Stimulated activated CD8-positive, alpha-beta memory T cell treated with anti-CD3 and anti-CD28 coated beads, Interleukin-2, amount 100 ng/mL, for 1 hour (primary cell): ENCODE measurements at places on chromosomes 7 and 10.

GRCh38 chr10:4639960-4640359, 186.0 kb upstream of the AKR1E2 start:
- DNase-seq, result no peak

DNA sequence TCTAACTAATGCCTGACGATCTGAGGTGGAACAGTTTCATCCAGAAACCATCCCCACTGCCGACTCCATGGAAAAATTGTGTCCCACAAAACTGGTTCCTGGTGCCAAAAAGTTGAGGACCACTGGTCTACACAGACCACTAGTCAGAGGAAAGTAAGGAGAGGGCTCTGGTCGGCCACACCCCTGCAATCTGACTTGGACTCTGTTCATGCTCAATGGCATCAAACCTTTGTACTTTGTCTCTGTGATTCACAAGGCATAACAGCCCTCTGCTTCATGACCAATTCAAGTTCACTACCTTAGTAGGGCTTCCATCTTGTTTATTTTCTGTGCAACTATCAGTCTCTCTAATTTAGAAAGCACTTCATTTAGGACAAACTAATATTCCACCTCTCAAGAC, 1.8 kb downstream of the TUBAL3 start:
- DNase-seq, result no peak

GRCh38 chr10:51073453-51074237, 642 bp upstream of the PRKG1 start:
- DNase-seq, result no peak

- no peak for DNase-seq
Measured at GRCh38 chr7:111727905-111728634, 165.8 kb upstream of the IMMP2L start.

DNA sequence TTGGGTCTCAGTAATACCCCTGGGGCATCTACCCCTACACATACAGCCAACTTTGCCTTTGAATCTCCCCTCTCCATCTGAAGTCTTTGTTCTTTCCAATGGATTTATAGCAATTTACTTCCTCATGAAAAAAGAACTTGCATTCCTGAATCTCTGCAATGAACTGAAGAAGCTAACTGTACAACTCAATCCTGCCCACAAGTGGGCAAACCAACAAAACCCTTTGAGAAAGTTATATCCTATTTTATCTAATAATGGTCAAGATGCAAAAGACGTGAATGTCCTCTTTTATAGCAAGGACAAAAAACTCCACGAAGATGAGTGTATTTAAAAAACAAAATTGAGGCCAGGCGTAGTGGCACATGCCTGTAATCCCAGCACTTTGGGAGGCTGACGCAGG, 991.3 kb downstream of the LRMDA start:
- DNase-seq, result no peak

DNA sequence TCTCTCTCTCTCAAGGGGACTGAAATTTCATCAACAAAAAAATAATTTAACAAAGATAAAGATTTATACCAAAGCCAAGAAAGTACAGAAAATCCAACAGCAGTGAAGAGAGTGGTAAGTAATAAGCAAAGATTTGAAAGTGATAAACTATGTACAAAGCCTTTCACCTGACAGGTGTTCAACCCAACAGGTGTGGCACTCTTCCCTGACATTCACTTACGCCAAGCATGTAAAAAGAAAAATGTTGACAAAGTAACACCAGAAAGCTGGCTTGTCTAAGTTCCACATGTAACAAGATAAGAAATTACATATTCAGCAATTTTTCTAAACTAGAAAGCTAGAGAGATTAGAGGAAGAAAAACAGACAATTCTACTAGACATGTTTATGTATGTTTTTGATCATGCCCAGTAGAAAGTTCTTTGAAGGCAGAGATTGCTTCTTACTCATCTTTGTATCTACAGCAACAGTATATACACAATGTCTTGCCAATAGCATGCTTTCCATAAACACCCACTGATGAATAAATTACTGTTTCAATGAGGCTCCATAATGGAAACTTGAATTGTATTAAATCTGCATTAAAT, 468.5 kb downstream of the PARD3 start:
- no peak for DNase-seq

DNA sequence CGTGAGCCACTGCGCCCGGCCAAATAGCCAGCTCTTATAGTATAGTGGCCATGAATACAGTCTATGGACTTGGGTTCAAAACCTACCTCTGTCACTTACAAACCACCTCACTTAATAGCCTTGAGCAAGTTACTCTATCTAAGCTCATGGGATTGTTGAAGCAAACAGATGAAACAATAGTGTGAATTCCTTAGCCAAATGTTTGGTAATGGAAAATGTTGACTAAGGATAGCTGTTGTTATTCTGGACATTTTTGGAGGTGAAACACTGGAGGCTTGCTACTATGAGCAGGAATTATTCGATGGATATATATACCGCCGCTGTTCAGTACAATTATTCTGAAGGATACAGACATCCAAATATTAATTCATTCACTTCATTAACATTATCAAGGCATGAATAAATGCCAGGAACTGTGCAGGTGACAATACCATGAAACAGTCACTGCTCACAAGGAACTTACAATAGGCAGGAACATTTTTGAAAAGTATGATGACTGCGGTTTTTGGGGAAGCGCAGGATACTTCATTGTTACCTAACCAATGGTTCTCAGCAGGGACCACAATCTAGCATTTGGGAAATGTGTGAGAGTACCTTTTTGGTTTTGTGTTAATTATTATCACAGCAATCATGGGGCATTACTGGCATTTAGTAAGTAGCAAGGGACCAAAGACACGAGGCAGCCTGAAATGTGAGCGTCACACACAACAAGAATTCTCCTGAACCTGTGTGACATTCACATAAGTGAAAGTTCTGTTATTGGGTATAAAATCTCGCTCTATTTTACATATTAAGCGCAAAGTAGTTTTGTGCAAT, 55.7 kb downstream of the CUBN start:
- no peak for DNase-seq

DNA sequence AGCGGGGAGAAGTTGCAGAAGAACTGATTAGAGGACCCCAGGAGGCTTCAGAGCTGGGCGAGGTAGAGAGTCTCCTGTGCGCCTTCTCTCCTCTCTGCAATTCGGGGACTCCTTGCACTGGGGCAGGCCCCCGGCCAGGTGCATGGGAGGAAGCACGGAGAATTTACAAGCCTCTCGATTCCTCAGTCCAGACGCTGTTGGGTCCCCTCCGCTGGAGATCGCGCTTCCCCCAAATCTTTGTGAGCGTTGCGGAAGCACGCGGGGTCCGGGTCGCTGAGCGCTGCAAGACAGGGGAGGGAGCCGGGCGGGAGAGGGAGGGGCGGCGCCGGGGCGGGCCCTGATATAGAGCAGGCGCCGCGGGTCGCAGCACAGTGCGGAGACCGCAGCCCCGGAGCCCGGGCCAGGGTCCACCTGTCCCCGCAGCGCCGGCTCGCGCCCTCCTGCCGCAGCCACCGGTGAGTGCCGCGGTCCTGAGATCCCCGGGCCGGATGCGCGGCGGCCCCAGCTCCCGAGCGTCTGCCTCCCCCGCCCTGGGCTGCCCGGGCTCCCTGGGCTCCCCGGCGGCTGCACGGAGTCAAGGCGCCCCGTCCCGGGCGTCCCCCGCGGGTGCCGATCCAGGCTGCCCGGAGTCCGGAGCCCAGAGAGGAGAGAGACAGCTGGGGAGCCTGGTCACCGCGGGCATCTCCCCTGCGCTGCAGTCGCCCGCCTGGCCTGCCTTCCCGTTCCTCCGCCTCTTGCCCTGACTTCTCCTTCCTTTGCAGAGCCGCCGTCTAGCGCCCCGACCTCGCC, at the start of gene PLAU:
Gene PLAU, plus strand, starts transcription at position 369 of the 789 bp plus-strand sequence. CDS start 424 bp downstream, outside the sequence.
- DNase-seq, result no peak

- DNase-seq, result no peak
Measured at GRCh38 chr10:132554991-132555647, 17.5 kb downstream of the INPP5A start.

DNA sequence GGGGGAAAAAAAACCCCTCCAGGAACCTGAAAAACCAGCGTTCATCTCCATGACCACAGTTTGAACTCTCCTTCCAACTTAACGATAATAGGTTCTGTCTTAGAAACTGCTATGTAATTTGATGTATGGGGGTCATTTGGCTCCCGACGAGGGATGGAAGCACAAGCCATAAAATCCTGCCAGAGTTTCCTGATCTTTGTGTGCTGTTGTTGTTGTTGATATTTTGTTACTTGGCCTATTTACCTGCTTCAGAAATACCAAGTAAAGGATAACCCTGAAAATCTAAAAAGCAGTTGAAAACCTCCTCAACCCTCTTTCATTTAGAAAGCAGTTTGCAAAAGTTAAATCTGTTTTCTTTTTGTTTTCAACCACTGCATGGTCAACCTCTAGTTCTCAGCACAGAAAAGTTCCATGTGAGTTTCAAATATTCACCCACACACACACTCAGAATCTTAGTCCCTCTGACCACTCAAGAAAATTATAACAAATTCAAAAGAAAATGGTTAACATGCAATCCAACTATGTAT, 9.3 kb upstream of the HOXA2 start:
- no peak for DNase-seq

GRCh38 chr10:24947304-24948097, 4.9 kb downstream of the PRTFDC1 start:
- no peak for DNase-seq

DNA sequence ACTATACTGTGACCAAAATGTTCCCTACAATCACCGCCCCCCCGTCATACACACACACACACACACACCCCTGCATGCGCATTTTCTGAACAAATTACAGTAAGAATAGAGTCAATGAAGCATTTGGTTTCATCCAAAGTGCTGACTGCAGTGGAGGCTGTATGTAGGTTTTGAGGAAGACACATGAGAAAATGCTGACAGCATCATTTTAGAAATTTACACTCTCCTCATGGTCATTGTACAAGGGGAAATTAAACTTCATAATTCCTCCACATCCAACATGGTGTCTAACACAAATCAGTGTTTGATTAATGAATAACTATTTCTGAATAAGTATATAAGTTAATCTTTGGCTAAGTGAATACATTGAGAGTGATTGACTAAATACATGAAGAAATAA, 1126.8 kb upstream of the PHF14 start:
- DNase-seq, result no peak

GRCh38 chr7:108203537-108203936, 73.4 kb upstream of the LAMB4 start:
- DNase-seq, result no peak

DNA sequence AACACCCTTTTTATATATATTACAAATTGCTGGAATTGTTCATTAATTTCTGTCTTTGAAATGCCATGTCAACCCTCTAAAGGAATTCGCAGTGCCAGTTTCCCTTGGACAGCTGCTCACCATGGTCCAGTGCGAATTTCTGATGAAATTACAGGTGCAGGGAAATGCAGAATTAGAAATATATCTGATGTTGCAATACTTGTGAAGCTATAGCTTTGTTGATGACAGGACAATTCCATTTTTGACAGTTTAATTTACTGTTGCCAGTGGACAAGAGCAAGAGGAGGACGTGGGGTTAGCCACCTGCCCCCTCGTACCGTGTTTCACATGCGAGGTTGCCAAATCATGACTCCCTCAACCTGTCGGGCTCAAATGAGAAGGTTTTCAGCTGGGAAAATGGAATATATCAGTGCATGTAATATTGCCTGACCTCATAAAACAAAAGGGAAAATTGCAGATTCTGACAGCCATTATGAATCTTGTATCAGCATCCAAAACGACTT, 140.6 kb downstream of the MGMT start:
- DNase-seq, result no peak

GRCh38 chr10:116038259-116038658, 234.7 kb downstream of the GFRA1 start:
- DNase-seq, result no peak

DNA sequence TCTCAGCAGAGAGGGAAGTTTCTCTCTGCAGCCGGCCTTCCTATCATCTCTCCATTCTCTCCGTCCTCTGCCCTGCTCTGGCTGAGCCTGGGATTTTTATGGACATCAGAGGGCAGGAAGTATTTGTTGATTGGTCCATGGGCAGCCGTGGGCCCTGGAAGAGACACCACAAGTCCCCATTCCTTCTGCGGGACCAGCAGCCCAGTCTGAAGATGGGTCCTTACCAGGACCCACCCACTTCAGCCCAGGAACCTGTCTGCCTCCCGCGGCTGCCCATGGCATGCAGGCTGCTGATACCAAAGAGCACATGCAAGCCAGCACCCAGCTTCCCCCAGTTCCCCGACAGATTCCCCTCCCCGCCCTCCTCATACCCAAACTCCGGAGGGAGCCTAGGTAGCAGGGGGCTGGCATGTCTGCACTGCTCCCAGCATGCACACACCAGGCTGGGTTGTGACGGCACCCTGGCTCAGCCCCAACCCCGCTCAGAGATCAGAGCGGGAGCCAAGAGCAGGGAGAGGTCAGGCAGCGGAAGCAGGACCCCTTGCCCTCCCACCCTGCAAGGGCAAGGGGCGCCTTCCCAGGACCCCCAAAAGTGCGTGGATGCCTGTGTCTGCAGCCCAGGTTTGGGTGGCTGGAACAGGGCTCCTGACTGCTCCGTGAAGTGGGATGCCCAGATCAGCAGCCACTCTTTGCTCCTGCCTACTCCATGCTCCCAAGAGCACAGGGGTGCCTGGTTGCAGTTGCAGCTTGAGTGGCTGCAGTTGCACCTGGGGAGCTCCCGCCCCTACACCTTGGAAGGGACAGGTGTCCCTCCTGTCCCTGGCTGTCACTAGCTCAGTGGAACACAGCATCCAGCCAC, 538.6 kb upstream of the POT1 start:
- no peak for DNase-seq

- no peak for DNase-seq
Measured at GRCh38 chr10:4068629-4069028, 283.6 kb upstream of the KLF6 start.

DNA sequence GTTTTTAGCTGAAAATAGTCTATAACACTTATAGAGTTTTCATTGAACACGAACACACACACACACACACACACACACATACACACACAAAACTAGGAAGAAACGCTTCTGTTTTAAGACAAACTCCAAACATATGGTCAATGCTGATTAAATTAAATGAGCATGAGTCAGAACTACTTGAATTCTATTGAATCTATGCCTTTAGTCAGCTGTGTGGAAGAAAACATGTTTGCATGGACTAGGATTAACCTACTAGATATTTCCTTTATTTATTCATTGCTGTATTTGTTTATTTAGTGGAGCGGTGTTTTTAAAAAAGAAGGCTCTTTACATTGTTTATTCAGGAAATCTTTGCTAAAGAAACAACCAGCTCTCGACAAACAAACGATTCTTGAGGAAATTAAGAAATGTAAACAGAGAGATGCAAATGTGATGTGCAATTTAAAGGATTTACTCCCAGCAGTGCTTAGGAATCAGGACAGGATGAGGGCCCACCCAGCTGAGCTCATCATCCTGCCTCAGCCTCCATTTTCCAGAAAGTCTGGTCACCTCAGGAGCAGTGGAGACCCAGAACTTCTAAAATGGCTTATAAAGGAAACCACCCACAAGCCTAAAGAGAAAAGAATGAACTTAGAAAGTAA, 83.2 kb downstream of the PDE1C start:
- no peak for DNase-seq

DNA sequence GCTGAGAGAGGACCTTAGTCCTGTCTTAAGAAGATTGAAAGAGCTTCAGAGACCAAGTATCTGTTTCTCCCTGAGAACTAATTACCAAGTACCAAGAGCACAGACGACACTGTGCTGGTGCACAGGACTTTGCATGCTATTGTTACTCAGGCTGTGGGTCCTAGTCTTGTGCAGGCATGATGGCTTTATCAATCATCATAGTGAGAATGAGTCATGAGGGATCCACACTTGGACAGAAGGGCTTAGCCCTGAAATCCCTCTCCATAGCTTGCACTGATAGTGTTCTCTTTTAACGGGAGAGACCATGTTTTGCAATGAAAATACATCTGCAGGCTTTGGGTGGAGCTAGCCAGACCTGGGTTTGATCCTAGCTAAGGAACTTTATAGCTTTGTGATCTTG, 93.3 kb downstream of the SORCS3 start:
- no peak for DNase-seq

- no peak for DNase-seq
Measured at GRCh38 chr7:111919631-111920179, 286.5 kb downstream of the DOCK4 start.
